ENCODE measurements at places on chromosomes 16 and 17.

GRCh38 chr17:7484919-7485377 lies 782 bp downstream of the POLR2A start:
- DNase-seq, result no peak

GRCh38 chr17:55090079-55090492 lies 121.5 kb downstream of the STXBP4 start:
- DNase-seq, result no peak

GRCh38 chr16:58127634-58128033 lies 1.5 kb downstream of the CFAP20 start:
- no peak for DNase-seq

DNA sequence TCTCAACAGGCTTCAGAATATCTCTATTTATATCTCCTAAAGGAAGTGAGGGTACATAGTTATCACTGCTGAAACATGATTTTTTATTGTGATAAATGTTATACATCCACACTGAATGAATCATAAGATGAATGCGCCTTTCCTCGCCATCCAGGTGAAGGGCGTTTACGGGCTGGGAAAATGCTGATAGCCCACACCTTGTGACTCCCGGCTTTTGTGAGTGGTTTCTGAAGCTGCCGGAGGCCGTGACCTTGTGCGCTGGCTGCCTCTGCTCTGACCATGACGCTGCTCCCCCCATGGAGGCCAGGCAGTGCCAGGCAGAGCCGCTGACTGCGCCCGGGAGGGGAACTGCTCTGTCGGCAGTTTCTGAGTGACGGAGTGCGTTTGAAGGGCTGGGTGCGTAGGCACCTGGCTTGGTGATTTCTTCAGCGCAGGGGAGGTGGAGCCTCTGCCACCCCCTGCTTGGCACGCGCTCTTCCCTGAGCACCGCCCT lies 97.2 kb downstream of the RAP1GAP2 start:
- no peak for DNase-seq

DNA sequence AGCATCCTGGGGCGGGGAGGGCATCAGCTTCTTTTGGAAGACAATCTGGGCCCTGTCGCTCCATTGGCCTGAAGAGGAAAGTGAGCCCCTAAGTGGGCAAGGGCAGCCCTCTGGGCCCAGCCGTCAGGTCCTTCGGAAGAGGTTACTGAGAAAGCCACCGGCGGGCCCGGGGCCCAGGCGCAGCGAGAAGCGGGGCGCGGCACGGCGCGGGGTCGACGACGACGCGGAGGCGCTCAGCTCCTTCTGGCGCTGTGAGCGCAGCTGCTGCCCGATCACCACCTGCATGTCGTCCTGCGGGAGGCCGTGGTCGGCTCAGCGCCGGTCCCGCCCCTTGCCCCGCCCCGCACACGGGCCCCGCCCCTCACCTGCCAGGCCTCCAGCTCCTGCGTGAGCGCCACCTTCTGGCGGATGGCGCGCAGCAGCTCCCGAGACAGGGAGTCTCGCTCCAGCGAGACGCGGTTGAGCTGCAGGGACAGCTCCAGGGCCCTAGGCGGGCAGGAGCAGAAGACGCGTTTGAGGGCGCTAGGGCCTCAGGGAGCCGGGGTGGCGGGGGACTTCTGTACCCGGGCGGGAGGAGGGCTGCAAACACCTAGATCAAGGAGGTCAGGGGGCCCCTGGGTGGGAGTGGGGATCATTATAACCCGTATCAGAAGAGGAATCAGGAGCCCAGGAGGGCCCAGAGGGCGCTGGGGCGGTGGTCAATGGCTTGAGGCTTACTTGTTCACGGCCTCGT lies 4.3 kb downstream of the THOC6 start:
- peak; percentile 90 for DNase-seq

- no peak for DNase-seq
These were observed 16.2 kb downstream of the ETV4 start for GRCh38 chr17:43529947-43530287.
